ENCODE measurements at places on chromosomes 13 and 19.

DNA sequence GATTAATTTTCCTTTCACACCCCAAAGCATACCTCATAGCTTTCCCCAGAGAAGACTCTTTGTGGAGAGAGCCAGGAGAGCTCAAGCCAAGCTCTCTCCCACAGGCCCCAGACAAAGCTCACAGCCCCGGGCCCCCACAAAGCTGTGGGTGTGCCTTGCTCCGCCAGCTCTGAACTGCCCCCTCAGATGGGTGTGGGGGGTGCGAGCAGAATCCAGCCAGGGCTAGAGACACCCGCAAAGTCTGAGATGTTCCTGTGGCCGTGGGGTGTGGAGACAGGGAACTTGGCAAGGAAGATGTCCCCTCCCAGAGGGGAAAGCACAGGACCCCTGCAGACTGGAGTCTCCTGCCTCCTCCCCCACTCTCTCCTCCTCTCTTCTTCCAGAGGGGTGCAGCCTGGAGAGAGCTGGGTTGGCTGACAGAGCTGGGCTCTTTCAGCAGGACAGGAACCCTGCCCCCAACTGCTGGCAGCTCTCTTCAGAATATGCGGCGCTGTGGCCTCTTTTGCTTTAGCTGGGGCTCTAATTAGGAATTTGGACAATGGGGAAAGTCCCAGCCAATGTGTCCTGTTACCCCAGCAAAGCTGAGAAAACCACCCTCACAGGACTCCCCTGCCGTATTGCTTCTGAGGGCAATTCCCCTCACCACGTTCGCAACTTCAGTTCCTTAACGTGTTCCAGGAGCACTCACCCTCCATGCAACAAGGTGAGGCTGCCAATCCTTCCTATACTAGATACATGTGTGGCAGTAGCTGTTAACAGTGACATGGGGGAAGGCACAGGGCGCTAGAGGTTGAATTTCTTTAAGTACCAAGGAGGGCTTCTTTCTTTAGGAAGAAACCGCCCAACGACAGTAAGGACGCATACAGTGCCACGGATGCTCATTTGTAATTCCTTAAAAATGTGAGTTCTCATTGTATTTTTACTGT is 170.0 kb downstream of the COL4A1 start:
- no peak for DNase-seq

DNA sequence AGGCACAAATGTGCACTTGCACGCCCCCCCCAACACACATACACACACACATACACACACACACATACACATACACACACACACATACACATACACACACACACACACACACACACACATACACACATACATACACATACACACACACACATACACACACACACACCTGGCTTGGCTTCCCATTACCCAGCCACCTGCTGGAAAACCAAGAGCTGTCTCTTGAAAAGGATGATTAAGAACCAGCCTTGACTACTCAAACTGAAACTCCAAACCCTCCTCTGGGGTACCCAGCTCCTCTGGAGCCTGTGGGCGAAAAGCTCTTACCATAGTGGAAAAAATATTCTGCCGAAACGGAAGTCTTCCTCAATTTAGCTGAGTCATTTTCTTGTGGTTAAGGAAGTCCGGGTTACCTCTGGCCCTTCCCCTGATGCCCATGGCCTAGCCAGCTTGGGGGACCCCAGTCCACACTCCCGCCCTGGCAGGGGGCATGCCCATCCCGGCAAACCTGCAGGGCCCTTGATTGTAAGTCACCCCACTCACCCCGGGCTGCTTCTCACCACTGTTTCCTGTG is 21.9 kb downstream of the CEBPA start:
- DNase-seq: no peak

- no peak for DNase-seq
Observed at GRCh38 chr13:74452176-74452575, 318.0 kb upstream of the KLF12 start.

DNA sequence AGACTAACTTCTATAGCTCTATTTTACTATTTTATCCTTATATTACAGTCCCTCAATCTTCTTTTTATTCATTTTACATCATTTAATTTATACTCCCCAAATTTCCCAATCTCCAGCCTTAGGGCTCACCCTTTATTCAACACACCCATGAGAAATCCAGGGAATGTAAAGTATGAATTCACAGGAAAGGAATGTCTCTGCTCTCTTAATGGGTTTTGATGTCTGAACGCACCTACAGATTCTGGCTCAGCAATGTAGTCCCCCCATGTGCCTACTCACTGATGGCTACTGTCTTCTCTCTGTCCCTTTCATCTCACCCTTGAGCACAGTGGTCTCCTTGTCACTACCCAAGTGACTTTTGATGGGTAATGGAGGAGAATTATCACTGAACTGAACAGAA is 32.8 kb downstream of the TNFSF13B start:
- no peak for DNase-seq

DNA sequence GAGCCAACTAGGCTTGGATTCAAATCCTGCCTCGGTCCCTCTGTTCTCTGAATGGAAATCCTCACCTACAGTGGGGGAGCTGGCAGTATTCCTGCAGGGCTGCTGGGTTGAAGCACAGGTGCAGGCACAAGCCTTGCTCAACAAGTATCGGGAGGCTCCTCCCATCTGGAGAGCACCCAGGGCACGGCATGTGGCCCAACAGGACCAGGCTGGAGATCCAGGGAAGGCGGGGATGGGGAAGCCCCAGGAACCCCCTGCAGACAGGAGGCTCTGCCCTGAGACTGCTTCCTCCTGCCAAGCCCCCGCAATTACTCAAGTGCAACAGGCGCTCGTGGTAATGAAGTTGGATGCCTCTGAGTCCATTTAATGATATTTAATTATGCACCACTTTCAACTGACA is 128.0 kb upstream of the VSTM2B start:
- peak; percentile 20 for DNase-seq

GRCh38 chr13:86760620-86761019 is 910.6 kb upstream of the SLITRK5 start:
- no peak for DNase-seq

- DNase-seq: no peak
Observed at GRCh38 chr13:109999659-110000533, 213.5 kb upstream of the IRS2 start.

GRCh38 chr19:15381429-15381828 is 1.8 kb upstream of the AKAP8 start:
- DNase-seq: no peak

- DNase-seq: no peak
Observed at GRCh38 chr13:89923736-89924135, 1423.8 kb upstream of the MIR17HG start.

DNA sequence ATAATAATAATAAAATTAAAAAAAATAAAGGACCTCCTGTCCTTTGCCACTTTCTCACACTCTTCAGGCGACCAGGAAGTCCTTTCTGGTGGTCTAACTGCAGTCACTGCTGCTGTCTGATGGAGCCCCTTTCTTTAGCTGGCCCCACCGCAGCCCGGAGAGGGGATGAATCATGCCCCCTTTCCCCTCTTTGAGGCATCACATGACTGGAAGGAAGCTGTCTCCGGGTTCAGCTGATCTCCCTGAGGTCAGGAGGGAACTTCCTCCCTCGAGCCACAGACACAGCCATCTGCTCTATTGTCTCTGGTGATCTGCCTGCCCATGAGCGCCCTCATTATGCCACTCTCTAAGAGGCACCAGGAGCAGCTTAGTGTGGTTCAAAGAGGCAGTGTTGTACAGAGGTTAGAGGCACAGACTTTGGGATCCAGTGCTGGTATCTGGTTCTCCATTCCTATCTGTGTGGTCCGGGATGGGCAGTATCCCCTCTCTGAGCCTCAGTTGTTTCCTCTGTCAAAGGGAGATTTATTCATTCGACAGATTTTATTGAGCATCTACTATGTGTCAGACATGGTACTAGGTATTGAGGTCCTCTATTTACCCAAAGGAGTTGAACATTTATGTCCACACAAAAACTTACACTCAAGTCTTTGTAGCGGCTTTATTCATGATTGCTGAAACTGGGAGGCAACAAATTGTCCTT is 30.0 kb downstream of the VAV1 start:
- no peak for DNase-seq

GRCh38 chr19:862581-863314 is 3.3 kb downstream of the CFD start:
- DNase-seq: no peak

DNA sequence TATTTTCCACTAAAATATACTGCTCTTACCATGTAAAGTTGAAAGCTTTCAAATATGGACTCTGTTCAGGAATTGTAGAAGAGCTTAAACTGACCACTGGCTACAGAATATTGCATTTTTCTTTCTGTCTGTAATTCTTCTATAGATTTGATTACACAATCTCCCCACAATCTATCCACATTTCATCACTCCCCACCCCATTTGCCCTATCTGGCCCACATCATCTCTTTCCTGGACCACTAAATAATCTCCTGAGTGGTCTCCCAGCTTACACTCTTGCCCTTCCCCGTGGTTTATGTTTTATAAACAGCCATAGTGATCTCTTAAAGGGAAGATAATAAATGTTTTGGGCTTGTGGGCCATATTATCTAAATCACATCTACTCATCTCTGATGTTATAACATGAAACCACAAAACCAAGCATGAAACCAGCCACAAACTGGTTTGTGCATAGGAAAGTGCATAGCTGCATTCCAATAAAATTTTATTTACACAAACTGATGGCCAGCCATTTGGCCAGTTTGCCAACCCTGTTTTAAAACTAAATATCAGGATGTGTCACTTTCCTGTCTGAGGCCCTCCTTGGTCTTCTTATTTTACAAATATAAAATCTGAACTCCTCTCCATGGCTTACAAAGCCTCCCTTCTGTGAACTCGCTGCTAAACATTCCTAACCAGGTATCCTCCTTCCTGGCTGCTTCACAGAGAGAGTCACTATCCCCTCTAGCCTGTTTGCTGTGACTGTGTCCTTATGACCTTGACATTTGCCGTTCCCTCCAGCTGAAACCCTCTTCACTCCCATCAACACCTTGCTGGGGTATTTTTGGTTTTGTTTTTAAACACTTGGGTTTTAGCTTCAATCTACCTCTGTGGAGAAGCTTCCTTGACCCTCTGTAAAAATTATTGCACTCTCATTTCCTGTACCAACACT is 500.9 kb downstream of the GPC6 start:
- no peak for DNase-seq

GRCh38 chr13:71499235-71499634 is 367.8 kb downstream of the DACH1 start:
- DNase-seq: no peak

DNA sequence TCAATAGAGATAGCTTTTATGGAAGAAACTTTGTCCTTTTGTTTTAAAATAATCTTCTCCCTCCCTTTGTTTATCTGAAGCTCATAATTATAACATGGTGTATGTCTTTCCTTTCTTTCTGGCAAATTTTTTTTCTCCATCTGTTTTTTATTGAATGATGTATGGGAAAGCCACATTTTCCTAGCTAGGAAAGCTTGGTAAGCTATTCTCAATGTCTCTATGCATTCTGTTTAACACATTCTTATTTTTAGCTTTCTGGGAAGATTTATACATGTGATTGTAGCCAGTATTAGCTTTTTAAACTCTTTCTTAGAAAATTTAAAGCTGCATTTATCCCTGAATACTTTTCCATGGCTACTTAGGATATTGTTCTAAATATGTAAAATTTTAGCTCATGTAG is 124.9 kb upstream of the CSNK1A1L start:
- no peak for DNase-seq

GRCh38 chr13:95479731-95480130 is 72.8 kb upstream of the CLDN10 start:
- DNase-seq: no peak

DNA sequence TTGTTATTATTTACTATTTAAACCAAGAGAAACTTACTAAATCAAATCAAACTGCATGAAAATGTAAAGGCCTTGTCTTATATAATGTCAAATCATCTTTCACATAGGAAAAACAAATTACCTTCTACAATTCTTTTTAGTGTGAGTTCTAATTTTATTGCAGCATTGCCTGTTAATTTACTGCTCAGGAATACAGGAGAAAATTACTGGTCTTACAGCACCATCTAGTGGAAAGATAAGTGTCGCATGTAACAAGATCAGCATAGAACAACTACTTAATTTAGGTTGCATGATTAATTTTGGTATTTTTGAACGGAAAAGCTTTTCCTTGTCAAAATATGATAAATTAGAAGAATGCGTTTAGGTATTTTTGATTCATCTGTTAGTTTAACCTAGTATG is 502.7 kb downstream of the UQCRFS1 start:
- DNase-seq: peak; percentile 66

GRCh38 chr19:14425696-14426138 is 6.6 kb upstream of the DDX39A start:
- DNase-seq: no peak

- DNase-seq: no peak
Observed at GRCh38 chr19:29563486-29564101, 37.8 kb downstream of the VSTM2B start.

GRCh38 chr13:38421590-38422560 is 72.2 kb downstream of the UFM1 start:
- no peak for DNase-seq

- DNase-seq: no peak
Observed at GRCh38 chr13:81051873-81052272, 710.9 kb upstream of the SPRY2 start.

- DNase-seq: no peak
Observed at GRCh38 chr13:40624986-40625385, 41.5 kb downstream of the FOXO1 start.

DNA sequence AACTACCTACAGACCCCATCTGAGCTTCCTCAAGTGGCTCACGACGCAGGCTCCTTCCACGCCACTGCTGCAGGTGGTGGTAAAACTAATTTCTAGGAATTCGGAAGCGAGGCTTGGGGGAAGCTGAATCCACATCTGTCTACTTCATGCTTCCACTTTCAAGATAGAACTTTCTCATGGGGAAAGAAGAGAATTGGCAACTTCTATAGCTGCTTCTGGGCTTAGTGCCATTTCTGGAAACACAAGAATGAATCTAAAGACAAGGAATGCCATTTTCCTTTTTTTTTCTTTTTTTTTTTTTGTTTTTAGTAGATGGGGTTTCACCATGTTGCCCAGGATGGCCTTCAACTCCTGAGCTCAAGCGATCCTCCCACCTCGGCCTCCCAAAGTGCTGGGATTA is 2.8 kb upstream of the NLRP12 start:
- DNase-seq: no peak

GRCh38 chr13:35832551-35832950 is 298.6 kb downstream of the DCLK1 start:
- DNase-seq: no peak

- no peak for DNase-seq
Observed at GRCh38 chr13:109301276-109301675, 485.1 kb downstream of the IRS2 start.

- DNase-seq: no peak
Observed at GRCh38 chr13:43235028-43235427, 211.6 kb downstream of the DNAJC15 start.

DNA sequence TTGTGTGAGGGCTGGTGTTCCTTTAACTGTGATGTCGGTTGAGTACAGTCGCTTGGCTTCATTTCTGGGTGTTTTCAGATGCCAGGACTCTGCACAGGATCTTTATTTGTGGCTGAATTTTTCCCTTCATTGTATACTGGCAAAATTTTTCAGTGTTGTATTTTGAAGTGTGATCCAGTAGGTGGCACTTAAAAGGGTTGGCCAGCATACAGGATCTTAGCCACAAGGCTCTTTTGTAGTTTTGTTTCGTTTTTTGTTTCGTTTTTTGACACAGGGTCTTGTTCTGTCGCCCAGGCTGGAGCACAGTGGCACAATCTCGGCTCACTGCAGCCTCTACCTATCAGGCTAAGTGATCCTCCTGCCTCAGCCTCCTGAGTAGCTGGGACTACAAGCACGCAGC is 8.7 kb downstream of the FCAR start:
- DNase-seq: no peak
